Common myeloid progenitor, CD34-positive (primary cell): ENCODE measurements at places on chromosomes 11 and 22.

DNA sequence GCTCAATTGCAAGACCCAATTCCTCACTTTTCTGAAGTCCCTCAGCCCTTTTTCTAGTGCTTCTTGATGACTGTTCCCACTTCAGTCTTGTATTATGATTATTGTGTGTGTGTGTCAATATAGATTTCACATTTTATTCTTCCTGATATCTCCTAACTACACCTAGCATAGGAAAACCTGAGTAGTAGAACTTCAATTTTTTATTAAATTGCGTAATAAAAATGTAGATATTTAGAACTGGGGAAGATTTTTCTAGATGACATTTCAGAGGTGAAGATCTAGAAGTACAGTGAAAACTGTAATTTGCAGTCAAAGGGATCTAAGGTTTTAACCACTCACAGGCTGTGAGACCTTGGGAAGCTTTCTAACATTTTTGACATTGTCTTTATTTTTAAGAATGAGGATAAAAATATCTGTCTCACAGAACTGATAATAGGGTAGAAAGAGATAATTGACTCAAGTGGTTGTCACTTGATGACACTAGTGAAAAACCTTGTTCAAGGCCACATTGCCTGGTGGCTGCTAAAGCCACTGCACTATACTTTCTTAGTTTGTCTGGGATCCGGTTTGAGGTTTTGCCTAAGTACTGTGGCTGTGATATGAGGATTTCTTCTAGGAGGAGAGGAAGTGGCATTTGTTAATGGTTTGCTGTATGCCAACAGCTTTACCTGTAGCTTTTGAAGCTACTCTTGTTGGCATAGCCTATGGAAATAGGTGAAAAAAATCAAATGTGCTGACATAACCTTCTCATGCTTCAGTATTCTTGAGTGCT lies 32.2 kb upstream of the SESN3 start:
- DNase-seq: peak; percentile 46

DNA sequence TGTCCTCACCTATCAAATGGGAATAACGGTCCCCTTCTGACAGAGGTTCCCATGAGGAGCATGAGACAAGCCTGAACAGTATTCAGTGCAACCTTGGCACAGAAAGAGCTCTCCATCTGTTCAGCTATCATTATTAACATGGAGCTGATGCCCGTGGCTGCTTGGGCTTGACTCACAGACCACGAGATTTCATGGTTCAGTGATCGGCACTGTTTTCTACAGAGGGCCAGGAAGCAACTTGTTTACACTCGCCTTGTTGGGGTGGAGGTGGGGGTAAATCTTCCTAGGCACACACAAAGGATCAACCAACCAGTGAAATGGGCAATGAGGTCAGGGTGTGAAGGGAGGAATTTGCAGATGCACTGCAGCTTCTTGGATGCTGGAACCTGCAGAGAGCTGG lies 88.2 kb downstream of the CWC15 start:
- DNase-seq: peak; percentile 8

DNA sequence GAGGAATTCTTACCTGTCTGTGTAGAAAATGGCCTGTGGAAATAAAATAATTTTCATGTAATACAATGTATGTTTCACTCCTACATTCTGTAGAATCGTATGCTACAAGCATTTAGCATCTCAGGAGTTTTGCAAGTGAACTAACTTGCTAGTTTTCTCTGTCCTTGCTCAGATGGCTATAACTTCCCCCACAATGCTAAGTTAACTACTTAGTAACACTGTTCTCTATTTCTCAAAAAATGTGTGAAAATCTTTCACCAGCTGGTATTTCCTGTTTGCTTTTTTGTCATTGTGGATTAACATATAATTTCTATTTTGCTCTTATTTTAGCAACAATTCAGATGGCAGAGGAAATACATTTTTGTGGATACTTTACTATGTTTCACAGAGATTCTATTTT lies 4.4 kb downstream of the OR4S2 start:
- no peak for DNase-seq

GRCh38 chr22:40021401-40022000 lies 26.7 kb downstream of the FAM83F start:
- no peak for DNase-seq

- DNase-seq: no peak
Measured at GRCh38 chr11:129620237-129621104, 195.2 kb upstream of the TMEM45B start.

- DNase-seq: no peak
Measured at GRCh38 chr22:17357688-17358087, 11.6 kb upstream of the CECR2 start.

DNA sequence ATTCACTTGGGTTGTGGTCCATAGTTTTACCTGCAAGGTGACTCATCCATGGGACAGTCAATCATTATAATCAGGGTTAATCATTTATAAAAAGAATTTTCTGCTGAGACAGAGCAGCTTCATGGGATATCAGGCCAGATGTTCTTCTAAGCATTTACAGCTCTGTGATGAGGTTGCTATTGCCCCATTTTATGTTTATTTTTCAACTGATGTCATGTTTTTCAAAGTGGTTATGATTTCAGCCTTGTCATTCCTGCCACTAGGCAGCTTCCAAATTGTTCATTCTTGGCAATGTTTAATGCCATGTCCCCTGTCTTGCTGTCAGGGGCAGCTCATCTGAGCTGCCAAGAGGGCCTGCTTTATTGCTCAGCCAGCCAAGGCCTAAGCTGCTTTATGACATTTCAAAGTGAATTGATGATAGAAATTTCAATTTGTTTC lies 35.9 kb upstream of the ZBED5 start:
- DNase-seq: no peak

GRCh38 chr11:64624883-64625481 lies 34.0 kb downstream of the SLC22A12 start:
- DNase-seq: peak; percentile 88

DNA sequence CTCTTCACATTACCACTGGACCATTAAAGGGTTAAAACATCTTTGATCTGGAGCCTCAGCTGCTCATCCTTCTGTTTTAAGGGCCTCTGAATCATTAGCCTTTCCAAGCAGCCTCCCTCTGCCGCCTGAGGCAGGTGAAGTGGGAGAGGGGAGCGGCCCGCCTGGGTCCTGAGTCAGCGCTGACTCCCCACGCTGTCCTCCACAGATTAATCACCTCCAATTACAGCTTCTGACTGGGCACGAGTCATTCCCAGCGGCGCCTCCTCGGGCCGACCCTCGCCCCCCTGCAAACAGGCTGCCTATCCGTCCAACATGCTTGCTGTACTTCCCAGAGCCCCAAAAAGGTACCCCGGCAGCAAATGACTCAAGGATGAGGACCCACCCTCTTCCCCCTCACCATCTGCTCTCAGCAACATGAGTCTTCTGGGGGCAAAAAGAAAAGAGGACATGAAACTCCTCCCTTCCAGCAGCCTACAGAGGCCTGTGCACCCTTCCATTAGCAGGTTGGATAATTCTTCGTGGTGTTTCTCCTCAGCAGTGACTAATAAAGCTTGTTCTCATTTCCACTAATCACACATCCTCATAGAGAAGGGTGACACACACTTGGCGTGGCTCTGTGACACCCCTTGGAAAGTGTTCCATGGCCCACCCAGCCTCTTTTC lies 44.3 kb upstream of the JAM3 start:
- DNase-seq: no peak

- DNase-seq: no peak
Measured at GRCh38 chr22:21945453-21946261, 7.0 kb downstream of the PPM1F start.

DNA sequence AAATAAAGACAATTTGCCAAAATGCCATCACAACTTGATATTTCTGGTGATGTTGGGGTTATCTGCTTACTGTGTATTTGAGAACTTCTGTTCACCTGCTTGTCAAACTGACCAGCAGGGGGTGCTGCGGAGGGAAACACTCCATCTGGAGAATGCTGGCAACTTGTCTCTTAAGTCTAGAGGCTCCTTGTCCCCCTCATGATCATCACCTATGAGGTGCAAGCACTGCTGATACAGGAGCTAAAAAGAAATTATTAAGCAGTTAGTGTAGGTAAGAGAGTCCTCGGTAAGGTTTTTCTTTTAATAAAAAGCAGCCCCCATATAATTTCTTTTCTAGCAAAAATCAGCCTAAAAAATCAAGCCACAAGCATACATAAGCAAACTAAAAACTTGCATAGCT lies 32.7 kb upstream of the GLYATL1B start:
- peak; percentile 82 for DNase-seq

- DNase-seq: no peak
Measured at GRCh38 chr11:119722281-119722794, 6.7 kb downstream of the NECTIN1 start.

DNA sequence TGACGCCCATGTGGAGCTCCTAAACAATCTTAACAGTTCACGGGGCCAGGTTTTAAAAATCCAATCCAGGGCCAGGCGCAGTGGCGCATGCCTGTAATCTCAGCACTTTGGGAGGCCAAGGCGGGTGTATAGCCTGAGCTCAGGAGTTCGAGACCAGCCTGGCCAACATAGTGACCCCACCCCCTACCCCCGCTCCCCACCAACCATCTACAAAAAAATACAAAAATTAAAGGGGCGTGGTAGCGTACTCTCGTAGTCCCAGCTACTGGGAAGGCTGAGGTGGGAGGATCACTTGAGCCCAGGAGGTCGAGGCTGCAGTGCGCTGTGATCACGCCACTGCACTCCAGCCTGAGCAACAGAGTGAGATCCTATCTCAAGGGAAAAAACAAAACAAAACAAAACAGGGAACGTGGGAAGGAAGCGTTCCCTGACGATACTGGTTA lies 689 bp upstream of the SART1 start:
- no peak for DNase-seq

- no peak for DNase-seq
Measured at GRCh38 chr11:65416841-65417701, 5.5 kb upstream of the NEAT1 start.

DNA sequence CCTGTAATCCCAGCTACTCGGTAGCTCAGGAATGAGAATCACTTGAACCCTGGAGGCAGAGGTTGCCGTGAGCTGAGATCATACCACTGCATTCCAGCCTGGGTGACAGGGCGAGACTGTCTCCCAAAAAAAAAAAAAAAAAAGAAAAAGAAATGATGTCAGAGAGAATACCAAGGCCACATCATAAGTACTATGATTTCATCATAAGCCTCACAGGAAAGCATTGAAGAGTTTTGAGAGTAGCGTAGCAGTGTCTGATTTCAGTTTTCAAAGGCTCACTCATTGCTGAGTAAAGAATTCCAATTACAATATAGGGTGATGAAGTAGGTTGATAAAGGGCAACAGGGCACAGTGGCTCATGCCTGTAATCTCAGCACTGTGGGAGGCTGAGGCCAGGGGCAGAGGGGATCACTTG lies 88.8 kb downstream of the MRTFA start:
- DNase-seq: no peak

DNA sequence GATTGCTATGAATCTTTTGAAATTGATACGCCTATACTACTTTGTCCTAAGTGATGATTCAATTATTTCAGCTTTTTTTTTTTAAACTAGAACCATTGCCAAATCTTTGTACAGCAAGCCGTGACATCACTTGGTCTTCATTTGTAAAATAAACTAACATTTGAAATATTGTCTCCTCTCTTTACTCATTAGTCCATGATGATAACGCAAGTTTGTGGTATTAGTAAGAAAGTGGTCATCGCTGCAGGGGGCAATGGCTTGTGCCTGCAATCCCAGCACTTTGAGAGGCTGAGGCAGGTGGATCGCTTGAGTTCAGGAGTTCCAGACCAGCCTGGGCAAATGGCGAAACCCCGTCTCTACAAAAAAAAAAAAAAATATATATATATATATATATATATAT lies 12.9 kb upstream of the ARHGAP42 start:
- no peak for DNase-seq

- DNase-seq: no peak
Measured at GRCh38 chr11:130865091-130865773, 51.0 kb downstream of the SNX19 start.

DNA sequence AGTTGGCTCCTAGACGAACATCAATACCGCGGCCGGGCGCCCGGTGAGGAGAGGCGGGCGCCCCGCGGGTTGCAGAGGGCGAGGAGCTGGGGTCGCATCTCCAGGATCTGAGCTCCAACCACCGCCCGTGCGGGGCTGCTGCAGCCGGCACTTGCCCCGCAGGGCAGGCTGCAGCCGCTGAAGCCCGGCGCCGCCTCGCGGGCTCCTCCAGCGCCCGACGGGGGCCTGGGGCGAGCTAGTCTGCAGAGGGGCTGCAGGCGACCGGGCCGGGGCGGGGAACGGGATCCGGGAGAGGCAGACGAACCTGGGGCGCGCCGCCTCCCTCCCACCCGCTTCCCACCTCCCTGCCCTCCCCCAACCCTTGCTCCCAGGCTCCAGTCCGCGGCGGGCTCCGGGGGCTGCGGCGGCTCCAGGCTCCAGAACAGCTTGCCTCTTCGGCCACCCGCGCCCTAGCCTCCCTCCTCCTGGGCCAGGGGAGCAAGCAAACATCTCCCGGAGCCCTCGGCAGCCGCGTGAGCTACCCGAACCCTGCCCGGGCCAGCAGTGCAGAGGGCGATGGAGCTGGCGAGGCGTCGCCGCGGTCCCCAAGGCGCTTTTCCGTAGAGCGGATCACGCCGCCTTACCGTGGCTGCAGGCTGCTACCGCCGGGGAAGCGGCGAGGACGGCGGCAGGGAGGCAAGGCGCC lies 802 bp downstream of the TENM4 start:
- no peak for DNase-seq

- no peak for DNase-seq
Measured at GRCh38 chr11:77761491-77761890, 59.0 kb downstream of the RSF1 start.

- DNase-seq: peak; percentile 61
Measured at GRCh38 chr22:50691521-50691920, 18.9 kb downstream of the SHANK3 start.

GRCh38 chr11:112162761-112163546 lies 940 bp downstream of the IL18 start:
- DNase-seq: no peak

- DNase-seq: no peak
Measured at GRCh38 chr11:63708764-63709163, 27.5 kb downstream of the RTN3 start.

DNA sequence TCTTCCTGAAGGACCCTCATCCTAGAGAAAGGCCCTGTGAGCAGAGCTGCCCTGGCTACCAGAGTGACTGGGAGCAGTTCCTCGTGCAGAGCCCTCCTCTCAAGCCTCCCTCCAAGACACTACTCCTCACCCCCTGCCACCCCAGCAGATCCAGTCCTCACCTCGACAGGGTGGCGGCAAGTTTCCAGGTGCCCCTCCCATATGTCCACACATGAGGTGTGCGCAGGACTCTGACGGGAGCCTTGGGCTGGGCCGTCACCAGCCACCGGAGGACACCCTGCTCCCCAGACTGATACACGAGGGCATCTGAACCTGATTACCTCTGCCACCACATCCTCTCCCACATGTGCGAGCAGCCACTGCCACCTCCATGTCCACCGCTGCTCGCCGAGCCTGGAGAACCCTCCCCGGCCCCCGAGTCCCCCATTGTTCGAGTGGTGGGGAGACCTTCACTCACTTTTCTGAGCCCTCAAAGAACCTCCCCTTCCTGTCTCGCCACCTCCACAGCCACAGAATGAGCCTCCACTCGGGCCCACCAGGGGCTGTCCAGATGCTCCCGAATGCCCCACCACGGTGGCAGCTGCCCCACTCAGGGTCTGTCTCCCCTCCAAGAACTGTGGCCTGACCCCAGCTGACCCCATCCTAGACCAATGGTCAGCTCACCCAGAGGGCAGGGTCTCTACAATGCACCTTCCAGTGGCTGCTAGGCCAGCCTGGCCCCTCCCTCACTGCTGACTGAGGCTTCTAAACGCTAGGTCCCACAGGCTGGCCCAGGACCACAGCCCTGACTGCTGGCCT lies 62.5 kb downstream of the DGCR2 start:
- DNase-seq: no peak

- DNase-seq: no peak
Measured at GRCh38 chr11:126329644-126330211, 25.8 kb upstream of the ST3GAL4 start.
